ENCODE measurements at places on chromosomes 13 and 19.
A peak's percentile ranks its signal among the peaks of the same experiment; 100 is the strongest.

GRCh38 chr13:20331949-20332348, 99.8 kb upstream of the GJB6 start:
- DNase-seq, result no peak

GRCh38 chr13:79314652-79315051, 91.4 kb downstream of the RBM26 start:
- DNase-seq, result no peak

GRCh38 chr19:7348587-7349230, at the start of gene ARHGEF18:
Gene ARHGEF18, plus strand, starts transcription at chr19:7348937. Its CDS starts 13,954 bp downstream, at chr19:7362891.
- peak; percentile 86 for DNase-seq

DNA sequence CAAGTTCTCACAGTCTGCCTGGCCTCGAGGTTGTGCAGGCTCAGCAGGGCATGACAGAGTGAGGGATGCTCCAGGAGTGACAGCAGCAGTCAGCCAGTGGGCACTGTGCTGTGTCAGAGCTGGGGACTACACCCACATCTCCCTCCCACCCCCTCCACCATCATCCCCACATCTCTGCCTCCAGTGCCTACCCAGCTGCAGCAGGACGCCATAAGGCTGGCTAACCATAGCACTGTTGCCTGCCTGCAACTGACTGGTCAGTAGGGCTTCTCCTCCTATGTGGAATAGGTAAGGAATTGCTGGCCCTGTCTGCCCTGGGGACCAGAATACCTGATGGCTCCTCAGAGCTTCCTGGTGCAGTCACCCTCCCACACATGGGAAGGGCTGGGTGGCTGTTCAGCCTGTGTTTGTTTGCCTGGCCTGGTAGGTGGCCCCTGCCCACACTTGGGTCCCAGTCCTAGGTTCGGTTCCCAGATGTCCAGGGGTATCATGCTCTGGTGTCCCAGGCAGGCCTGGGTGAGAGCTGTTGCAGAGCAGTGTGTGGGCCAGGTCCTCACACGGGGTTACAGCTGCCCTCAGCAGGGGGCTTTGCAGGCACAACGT, 15.7 kb downstream of the GPI start:
- no peak for DNase-seq

DNA sequence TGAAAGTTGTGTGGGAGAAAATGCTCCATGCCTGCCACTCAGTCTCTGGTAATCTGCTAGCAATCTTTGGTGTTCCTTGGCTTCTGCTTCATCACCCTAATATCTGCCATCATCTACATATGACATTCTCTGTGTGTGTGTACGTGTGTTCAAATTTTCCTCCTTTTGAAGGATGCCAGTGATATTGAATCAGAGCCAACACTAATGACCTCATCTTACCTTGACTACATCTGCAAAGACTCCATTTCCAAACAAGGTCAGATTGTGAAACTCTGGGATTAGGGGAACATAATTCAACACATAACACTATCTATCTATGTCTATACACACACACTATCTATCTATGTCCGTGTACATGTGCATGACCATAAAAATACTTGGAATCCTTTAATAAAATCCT, 81.4 kb upstream of the IRS2 start:
- no peak for DNase-seq

DNA sequence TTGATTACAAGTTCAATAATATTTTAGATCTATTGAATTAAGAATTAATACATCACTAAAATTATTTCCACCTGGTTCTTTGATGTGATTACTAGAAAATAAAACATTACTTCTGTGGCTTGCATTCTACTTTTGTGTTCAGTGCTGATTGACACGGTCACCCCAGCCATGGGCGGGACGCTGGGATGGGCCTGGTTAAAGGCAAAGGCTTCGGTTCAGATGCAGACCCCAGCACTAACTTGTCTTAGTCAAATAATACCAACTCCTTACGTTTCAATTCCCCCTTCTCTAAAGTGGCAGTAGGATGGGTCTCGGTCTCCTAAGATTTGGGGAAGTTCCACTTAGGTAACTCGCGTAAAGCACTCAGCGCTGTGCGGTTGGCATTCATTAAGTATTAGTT, 144.9 kb downstream of the URI1 start:
- no peak for DNase-seq

- peak; percentile 72 for DNase-seq
Observed at GRCh38 chr19:54115109-54116063, at the start of the genes PRPF31 and TFPT. Gene PRPF31, plus strand, starts transcription at chr19:54115754. Its CDS starts 2,525 bp downstream, at chr19:54118279. Gene TFPT, minus strand, starts transcription at chr19:54115657. Its CDS starts 388 bp downstream, at chr19:54115269.

DNA sequence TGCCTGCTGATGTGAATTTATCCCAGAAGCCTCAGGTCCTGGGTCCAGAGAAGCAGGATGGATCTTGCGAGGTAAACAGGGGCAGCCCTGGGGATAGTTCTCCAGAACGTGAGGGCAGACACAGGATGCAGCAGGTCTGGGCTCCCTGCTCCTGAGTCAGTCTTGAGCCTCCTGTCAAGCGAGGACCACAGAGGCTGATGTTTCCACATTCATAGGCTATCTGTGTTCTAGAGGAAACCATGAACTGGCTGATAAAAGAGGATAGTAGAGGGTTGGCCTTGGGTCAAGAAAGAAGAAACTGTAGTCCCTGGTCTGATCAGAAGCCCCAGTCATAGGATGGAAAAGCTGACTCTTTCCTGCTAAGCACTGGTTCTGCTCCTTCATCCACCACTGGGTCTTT, 2.2 kb downstream of the ZNF175 start:
- no peak for DNase-seq

GRCh38 chr13:75771818-75772217, 135.7 kb downstream of the LMO7 start:
- no peak for DNase-seq

- no peak for DNase-seq
Observed at GRCh38 chr13:94058821-94059360, 420.6 kb downstream of the DCT start.

DNA sequence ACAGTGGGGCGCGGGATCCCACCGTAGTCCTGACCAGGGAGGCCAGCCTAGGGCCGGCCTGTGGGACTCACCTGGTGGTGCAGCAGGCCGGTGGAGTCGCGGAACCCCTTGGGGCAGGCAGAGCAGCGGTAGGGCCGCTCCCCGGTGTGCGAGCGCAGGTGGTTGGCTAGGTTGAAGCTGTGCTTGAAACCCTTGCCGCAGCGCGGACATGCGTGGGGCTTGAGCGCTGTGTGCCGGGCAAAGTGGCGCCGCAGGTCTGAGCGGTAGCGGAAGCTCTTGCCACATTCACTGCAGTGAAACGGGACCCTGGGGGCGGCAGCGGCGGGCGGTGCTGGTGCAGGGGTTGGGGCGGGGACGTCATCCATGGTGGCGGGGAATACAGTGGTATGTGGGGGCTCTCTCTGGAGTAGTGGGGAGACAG, 1.8 kb downstream of the FIZ1 start:
- DNase-seq, result no peak

- no peak for DNase-seq
Observed at GRCh38 chr19:51551673-51552432, 19.2 kb upstream of the ZNF175 start.

DNA sequence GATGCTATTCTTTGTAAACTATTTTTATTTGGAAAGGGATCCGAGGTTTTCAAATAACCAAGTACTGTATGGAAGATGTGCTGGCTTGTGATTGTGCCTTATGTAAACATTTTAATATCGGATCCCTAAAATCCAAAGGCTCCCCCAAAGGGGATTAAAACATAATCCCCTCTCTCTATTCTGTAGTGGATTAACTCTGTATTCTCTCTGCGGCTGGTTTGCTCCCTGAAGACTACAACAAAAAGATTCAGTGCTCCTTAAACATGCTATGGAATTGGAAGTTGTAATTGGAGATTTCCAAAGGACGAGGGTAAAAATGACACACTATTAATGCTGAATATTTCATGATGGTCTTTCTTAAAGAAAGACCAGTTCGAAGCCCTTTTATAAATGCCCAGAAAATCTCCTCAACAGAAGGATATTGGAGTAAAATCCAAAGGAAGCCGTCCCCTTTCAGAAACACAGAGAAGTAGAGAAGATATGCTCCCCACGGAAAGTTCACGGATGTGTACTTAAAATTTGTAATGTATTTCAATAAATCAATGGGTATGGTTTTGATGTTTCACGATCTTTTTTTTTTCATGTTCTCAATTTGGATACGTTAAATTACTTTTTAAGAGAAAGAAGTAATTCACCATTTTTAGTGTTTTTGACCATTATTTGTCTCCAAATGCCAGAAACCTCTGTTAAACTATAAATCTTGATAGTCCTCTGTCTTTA, 6.5 kb downstream of the MAB21L1 start:
- DNase-seq, result no peak

DNA sequence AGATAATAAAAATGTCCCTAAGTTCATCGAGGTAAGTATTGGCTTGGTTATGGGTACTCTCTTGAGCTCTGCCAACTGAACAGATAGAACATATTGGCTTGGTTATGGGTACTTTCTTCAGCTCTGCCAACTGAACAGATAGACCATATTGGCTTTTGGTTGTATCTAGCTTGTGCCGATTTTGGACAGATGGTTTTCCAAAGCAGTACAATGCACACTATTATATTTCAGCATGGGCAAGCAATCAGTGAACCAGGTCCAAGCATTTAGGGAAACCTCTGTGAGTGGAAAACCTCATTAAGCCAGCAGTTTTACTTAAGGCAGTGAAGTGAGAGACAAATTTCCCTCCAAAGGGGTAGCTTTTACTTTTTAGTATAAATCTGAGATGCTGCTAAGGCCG, 1440.5 kb upstream of the SPRY2 start:
- no peak for DNase-seq

- no peak for DNase-seq
Observed at GRCh38 chr19:38670921-38671398, 23.5 kb downstream of the ACTN4 start.

- DNase-seq, result no peak
Observed at GRCh38 chr13:95226050-95226449, 75.2 kb downstream of the ABCC4 start.

DNA sequence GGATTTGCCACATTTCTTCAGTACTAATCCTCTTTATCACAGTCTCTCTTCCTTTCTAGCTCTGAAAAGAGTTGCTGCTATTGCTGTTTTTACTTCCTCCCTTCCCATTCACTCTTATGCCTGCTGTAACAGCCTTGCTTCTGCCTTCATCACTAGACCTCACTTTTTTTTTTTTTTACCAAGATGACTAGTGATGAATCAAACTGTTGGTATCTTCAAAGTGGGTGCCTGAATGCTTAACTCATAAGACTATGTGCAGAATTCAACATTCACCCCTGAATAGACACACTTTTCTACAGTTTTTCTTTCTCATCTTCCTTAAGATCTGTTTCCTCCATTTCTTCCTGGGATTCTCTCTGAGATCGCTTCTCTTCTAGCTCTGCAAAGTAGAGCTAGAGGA, 217.2 kb upstream of the HTR2A start:
- no peak for DNase-seq

DNA sequence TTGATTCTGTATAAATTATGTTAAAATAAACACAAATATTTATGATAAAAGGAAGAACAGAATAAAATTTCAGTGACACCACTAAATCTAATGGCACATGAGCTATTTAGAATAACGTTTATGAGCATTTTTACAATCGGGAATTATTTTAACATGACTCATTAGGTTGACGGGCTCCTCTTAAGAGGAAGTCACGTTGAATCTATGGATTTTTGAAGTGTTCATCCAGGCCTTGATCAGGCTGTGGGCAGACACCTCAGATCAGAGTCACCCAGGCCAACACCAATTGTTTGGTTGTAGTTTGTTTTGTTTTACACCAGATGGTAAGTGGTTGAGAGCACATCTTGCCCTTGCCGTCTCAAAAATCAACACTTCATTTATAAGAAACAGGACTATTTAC, 257.8 kb downstream of the FOXO1 start:
- no peak for DNase-seq

GRCh38 chr13:24038841-24039330, 121.6 kb upstream of the SPATA13 start:
- no peak for DNase-seq

All from SIG-M5 (cell line).